ENCODE measurements at places on chromosomes 5 and 9.

- DNase-seq = no peak
Observed at GRCh38 chr9:114223564-114224246, 68.4 kb downstream of the COL27A1 start.

- DNase-seq = no peak
Observed at GRCh38 chr5:172736508-172737135, 34.4 kb downstream of the DUSP1 start.

DNA sequence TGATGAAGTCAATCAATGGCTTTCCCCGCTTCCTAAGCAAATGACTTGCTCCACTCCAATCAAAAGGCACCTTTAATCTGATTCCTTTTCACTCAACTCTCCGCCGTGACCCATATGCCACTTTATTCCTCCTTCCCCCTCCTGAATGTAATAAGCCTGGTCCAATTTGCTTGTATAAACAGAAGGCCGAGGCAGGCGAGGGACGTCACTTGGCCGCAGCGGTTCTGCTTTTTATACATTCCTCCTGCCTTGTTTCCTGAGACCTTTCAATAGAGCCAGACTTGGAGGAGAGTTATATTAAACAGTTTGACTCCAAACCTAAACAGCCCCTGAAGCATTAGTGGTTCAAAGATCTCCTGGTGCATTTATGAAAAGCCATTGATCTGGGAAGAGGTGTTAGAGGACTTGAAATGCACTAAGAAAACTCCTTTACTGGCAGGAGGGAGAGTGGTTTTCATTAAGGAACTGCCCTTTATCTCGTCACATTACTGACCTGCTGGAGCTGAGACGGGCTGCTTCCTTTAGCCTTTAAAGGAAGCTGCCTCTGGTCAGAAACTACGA, 273.4 kb downstream of the SLIT3 start:
- no peak for DNase-seq

DNA sequence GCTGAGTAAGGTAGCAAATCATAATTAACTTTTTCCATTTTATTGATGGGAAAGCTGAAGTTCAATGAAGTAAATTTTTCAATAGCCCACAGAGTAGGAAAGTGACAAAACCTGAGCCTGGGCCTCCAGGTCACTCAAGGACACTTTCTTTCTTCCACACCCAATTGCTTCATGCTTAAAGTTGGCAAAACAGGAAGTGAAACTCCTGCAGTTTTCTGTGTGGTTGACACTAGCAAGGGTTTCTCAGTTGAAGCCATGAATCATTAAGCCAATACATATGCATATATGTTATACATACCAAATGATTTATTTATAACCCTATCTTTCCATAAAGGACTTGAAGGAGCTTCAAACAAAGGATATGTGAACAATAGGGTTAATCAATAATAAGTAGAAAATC, 13.9 kb downstream of the TLR4 start:
- DNase-seq = no peak

DNA sequence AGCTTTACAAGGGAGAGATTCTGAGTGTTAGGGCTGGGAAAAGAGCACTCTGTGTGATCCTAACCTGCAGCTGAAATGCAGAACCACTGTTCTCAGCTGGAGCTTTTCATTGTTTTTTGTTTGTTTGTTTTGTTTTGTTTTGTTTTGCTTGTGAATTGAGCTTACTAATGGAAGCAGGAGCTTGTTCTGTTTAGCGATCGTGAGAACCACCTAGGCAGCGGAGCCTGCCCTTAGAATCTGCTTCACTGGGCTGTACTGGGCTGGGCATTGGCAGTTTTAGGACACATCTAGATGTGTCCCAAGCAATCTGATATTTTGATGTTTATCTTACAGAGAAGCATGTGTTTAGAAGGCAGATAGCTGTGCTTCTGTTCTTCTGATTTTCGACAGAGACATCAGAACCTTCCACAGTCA, 14.3 kb downstream of the SYK start:
- no peak for DNase-seq

GRCh38 chr5:81789033-81789432, 38.1 kb upstream of the SSBP2 start:
- DNase-seq = no peak

- no peak for DNase-seq
Observed at GRCh38 chr5:56147106-56147505, 86.0 kb downstream of the ANKRD55 start.

DNA sequence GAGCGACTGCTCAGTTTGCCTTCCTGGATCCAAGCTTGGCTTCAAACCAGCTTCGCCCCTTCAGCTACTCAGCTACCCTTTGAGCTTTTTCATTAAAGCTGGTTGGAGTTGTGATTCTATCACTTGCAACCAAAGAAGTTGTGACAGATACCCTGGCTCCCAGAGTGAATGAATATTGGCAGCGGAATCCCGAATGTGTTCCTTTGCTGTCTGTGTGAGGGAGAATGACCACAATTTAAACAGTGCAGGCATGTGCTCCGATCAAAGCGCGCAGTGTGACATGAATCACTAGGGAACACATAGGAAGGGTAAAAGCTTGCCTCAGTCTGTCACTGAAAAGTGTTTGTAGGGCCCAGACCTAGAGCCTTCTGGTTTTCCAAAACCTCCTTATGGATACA, 6.6 kb upstream of the AFAP1L1 start:
- no peak for DNase-seq

DNA sequence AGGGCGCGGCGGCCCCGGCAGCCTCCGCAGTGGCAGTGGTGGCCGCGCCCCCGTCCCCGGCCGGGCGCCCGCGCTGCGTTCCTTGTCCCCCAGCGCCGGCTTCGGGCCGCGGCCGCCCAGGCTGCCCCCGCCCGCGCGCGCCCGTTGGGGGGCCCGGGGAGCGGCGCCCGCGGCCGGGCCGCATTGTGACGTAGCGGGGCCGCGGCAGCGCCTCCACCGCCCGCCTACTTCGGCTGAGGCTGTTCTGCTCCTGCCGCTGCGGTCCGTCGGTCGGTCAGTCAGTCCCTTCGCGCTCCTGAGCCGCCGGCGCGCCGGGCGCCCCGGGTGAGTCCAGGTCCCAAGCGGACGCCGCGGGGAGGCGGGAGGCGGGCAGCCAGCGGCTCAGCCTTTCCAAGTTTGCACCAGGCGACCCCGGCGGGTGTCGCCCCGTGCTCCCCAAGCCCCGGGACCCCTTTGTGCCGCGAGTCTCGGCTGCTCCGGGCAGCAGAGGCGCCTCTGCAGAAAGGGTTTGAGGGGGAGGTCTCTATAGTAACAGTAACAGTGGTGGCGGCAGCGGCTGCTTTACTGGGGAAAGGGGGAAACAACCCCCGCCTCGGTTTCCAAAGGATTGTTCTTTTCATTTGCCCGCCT, at the start of gene SNCAIP:
SNCAIP (plus strand) TSS at position 277 of the 630 bp plus-strand sequence. CDS start 78,898 bp downstream, outside the sequence.
- no peak for DNase-seq

DNA sequence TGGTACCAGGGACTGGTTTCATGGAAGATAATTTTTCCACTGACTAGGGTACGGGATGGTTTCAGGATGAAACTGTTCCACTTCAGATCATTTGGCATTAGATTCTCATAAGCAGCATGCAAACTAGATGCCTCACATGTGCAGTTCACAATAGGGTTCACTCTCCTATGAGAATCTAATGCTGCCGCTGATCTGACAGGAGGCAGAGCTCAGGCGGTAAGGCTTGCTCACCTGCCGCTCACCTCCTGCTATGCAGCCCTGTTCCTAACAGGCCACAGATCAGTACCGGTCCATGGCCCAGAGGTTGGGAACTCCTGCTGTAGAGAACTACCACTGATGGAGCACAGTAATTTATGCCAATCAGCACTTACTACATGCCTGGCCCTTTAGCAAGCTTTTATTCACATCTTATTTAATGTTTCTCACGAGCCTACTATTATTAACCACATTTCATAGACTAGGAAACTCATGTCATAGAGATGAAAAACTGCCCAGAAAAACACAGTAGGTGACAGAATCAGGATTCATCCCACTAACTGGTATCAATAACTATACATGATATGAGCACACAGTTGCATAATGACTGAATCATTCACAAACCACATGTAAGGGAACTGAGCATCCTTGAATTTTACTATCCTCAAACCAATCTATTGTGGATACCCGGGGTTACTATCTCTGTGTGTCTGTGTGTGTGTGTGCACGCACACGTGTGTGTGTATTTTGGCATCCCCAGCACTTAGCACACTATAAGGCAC, 46.5 kb downstream of the SVEP1 start:
- DNase-seq = no peak

- DNase-seq = no peak
Observed at GRCh38 chr9:105118636-105119035, 125.8 kb upstream of the SLC44A1 start.
